MG63 (cell line): ENCODE measurements at places on chromosomes 13 and 19. TPM values are rescaled to one million over a fixed set of nuclear protein-coding genes. Genes with fewer than 3 reads are reported as not detected.

GRCh38 chr19:38851622-38852230, 1.9 kb upstream of the HNRNPL start:
- DNase-seq = peak; percentile 95

- DNase-seq = no peak
Observed at GRCh38 chr13:97122381-97122996, 99.6 kb upstream of the MBNL2 start.

GRCh38 chr19:29966588-29967249, 24.7 kb downstream of the URI1 start:
- DNase-seq = no peak

DNA sequence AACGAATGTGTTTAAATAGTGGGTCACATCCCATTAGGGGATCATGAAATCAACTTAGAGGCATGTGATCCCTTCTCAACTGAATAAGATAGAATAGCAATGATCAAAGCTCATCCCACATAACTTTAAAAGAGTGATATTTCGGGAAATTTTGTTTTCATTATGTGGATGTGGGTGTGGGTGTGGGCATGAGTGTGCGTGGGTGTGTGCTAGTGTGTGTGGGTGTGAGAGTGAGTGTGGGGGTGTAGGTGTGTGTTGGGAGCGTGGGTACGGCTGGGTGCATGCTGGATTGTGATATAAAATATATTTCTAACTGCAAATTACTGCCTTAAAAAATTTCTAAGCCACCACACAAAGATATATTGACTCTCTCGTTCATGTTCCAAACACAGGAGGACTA, 15.9 kb downstream of the RXFP2 start:
- no peak for DNase-seq

DNA sequence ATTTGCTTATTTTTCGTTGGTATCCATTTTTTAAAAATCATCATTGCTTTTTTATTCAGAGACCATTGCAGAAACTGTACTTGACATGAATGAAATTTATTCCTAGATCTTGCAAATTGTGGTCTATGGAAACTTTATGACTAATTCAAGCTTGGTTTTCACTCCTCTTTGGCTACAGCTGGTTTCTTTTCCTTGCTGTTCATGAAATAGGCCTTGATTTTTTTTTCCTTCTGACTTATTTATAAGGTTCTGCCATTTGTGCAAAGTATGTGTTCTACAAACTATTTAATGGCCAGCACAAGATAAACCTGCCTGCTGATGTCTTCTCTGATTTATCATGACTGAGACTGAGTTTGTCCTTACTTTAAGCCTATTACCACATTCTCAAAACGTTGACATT, 764.0 kb upstream of the SLITRK5 start:
- DNase-seq = no peak

Gene LILRB3
- total RNA-seq = not detected in 2 replicates

- DNase-seq = peak; percentile 6
Observed at GRCh38 chr13:102597029-102597961, 509 bp downstream of the TPP2 start.

- DNase-seq = no peak
Observed at GRCh38 chr19:6087074-6087571, 23.2 kb downstream of the RFX2 start.

Gene ZNF610
- 0.15 and 2.4 TPM in 2 replicates for total RNA-seq

- DNase-seq = no peak
Observed at GRCh38 chr13:42526804-42527203, 47.1 kb upstream of the TNFSF11 start.

Gene ZNF222
- 2.2 and 9.1 TPM in 2 replicates for total RNA-seq
